ENCODE measurements at places on chromosomes 3 and 15.

- no peak for DNase-seq
Observed at GRCh38 chr15:50531163-50531562, 15.3 kb downstream of the USP50 start.

DNA sequence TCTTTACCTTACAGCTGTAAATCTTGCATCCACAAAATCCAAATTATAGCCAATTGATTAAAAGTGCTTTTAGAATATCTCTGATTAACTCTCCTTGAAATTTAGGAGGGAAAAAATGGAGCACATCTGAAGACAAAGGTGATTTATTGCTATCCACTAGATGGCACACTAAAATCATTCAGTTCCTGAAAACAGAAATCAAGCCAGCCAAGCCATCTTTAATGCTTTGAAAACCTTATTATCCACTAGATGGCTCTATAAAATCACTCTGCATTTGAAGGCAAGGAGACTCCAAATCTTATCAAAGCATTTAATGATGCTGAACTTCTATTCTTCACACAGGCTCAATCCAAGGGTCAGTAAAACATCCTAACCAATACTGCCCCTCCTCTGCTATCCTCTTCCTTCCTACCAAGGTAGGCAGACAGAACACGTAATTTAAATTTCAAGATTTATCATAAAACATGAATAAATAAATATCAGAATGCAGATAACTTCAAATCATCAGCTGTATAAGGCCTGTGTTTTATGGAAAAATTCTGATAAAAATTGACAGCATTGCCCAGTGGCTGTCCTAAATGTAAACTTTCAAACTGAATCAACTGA, 48.4 kb downstream of the GOLIM4 start:
- DNase-seq: no peak

- no peak for DNase-seq
Observed at GRCh38 chr3:184710870-184711492, 883 bp downstream of the MAGEF1 start.

DNA sequence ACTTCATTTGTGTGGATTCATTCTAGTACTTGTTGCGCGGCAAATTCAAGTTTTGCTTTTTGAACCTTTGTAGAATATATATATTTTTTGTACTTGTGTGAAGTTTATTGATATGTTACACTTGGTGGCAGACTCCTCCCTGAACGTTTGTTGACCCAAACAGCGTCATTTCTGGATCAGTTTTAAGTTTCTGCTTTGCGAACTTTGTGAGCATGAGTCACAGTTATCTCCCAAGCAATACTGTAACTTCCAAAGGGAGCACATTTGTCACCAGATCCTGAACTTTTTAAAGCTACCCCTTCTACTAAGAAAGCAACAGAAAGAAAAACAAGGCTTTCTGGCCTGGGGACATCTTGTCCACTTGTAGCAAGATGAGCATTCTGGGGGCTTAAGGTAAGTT, 74.8 kb upstream of the CACNA2D3 start:
- DNase-seq: no peak

- no peak for DNase-seq
Observed at GRCh38 chr3:126925411-126926171, 57.3 kb upstream of the PLXNA1 start.

DNA sequence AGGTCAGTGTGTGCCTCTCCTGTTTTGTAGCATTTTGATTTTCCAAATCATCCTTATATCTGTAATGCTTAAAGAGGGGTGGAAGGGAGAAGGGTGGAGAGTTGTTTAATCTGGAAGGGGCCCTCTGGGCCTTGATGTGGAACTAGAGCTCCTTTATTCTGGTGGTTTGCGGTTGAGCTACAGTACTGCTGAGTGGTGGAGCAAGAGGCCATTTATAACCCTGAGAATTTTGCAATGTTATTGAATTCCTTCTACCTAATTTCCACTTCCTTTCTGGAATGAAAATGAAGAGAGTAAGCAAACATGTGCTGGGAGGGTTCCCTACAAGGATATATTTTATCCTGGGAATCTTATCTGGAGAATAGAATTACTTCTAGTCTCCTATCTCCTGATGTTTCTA, 35.3 kb upstream of the TUBGCP5 start:
- no peak for DNase-seq

GRCh38 chr15:31217566-31218270, 108.9 kb upstream of the KLF13 start:
- no peak for DNase-seq

DNA sequence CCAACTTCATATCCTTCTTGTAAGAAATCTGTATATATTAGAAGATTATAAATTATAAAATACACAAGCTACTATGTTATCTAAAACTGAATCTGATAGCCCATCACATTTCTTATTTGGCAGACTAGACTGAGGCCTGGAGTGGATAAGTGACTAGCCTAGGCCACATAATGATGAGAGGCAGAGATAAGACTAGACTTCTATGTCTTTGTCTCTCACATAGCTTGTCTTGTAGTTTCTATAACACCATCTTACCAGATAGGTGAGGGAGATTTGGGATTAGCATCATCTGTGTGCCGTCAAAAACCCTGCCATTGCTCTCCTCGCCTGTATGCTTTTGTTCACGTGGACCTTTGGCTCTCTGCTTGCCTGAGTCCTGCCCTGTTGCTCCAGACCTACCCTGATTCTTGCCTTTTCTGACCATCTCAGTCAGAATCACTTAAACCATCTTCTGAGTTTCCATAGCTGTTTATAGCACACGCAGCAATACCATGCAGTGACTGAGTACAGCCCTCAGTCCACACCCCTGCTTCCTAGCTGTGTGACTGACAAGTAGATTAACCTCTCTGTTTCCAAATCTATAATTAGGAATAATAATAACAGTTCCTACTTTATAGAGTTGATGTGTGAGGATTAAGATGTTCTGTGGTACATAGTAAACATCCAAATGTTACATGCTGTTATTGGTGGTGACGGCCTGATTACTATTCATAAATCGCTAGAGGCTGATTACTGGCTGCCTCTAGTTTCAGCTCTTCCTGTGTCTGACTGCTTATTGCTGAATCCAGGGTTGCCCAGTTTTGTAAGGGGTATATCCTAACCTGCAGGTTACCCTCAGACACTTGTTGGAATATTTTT, 49.7 kb downstream of the PDE8A start:
- no peak for DNase-seq

GRCh38 chr3:138355071-138355470, 6.7 kb downstream of the MRAS start:
- no peak for DNase-seq

- DNase-seq: no peak
Observed at GRCh38 chr15:36356978-36357601, 222.3 kb upstream of the CDIN1 start.

- no peak for DNase-seq
Observed at GRCh38 chr3:122626515-122627180, 49.2 kb downstream of the PARP15 start.

- DNase-seq: no peak
Observed at GRCh38 chr3:37826502-37826901, 35.2 kb upstream of the CTDSPL start.

DNA sequence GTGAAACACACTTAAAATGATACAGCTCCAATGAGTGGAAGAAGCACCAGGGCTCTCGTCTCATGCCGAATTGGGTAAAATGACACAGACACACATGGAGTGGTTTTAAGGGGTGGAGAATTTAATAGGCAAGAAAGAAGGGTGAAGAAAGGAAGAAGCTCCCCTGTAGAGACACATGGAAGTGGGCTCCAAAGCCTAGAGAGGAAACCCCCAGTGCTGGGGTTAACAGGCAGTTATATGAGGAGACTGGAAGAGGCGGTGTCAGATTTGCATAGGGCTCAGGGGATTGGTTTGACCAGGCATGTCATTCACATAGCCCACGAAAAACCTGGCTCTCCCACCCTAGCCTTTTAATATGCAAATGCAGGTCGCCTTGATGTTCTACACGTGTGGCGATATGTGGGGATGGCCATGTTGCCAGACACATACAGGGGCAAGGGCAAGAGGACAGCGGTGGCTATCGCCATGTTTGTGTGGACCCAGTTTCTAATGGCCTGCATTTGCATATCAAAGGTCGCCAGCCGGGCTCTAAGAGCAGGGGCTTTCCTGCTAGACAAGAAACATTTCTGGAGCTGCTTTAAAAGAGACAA, 1.9 kb upstream of the DPH6 start:
- DNase-seq: no peak

DNA sequence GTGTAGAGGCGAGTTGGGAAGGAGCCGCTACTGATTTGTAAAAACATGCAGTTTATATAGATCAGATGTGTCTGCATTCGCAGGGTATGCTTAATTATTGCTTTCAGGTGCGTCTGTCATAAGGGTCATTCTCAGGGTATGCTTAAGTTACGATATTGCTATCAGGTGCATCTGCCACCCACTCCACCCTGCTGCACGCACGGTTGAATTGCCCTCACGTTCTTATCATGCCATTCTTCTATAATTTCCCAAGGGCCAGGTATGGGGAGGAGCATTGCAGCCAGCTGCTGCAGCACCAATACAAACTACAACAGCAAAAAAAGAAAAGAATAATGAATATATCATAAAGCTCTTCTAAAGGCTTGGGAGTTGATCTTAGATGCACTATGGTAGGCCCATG, 230.0 kb downstream of the KBTBD8 start:
- no peak for DNase-seq

DNA sequence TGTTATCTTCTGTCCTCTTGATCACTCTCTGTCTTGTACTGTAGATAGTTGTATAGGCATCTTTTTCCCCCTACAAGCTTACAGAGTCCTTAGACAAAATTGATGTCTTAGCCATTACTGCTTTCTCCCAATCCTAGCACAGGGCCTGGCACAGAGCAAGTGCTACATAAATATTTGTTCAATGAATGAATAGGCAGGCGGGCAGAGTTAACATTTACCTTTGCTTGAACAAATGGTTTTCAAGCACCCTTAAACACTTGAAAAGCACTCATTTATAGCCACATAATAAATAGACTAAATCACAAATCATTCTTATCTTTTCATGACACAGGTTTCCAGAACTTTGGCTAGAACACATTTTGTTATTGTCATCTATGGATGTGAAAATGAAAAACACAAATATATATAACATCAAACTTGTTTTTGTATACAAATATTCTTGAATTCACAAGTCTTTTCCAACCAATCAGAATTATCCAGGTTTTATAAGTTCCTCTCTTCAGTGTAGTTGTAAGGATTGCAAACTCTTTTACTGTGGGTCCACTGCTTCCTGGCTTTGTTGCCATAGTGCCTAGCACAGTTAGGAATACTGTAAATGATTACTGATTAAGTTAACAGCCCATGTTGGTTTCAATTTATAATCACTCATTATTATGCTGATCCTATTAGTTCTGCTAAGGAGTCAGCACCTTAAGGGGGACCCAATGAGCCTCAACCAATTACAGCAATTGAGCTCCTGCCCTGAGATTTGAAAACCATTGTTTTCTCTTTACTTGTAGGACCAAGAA, 61.9 kb downstream of the ISL2 start:
- no peak for DNase-seq

GRCh38 chr3:129602730-129603560, 3.5 kb downstream of the PLXND1 start:
- no peak for DNase-seq

- no peak for DNase-seq
Observed at GRCh38 chr3:7062714-7063113, 201.8 kb downstream of the GRM7 start.

DNA sequence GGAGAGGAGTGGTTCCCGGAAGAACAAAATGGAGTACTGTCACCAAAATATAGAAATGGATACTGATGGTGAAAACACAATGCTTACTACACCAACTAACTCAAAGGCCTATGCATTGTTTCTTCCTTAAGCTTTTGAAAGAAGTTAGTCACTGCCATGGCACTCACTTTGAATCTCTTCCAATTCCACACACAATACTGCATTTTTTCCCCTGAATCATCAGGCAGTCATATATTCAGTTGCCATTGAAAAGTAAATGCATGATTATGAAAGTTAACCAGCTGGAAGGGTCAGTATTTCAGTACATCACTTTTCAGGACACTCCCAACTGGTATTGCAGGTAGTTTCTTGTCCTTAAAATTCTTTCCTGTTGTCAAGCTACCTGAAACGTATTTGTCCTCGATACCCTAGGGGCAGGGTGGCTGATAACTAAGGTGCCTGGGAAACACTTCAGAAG, 9.0 kb upstream of the LRRFIP2 start:
- DNase-seq: no peak

- DNase-seq: no peak
Observed at GRCh38 chr15:75182187-75183131, 19.2 kb upstream of the C15orf39 start.

DNA sequence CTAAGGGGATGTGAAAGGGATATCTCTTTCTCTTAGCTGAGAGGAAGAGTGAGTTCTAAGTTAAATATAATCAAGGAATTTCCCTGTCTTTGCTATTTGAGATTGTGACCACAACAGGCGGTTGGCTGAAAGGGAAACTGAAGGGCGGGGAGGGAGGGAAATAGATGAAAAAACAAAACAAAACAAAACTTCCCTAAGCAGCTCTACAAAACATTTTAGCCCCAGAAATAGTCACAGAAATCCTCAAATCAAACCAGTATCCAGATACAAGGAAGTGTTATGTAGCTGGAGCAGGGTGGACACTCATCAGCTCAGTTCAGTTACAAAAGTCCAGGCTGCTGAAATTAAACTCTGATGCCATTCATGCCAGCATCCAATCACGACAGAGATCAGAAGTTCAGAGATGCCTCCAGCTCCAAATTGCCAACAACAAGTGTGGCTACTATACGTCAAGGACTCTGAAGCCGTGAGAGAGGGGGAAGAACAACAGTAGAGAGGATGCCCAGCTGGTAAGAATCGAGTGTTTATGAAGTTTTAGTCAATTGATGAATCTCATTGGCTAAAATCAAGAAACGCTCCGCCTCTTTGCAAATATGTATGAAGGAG, 319 bp upstream of the TP63 start:
- no peak for DNase-seq

DNA sequence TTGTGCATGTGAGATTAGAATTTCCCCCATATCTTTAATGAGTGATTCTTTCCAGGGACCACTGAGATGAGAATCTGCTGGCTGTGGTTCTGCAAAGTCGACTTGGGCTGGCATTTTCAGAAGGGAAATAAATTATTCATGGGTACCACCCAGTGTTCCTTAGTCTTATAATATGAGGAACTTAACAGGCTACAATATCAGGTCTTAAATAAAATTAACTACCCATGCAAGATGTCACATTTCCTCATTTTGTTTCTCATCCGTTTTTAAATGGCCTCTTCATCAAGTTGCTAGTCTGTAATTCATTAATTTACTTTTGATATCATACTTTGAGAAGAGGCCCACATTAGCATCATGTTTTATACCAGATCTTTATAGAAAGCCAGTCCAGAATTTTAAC, 58.3 kb upstream of the SKOR1 start:
- no peak for DNase-seq

- DNase-seq: no peak
Observed at GRCh38 chr15:49813625-49814024, 192.8 kb downstream of the DTWD1 start.

GRCh38 chr3:53501178-53501577, 6.8 kb downstream of the CACNA1D start:
- DNase-seq: no peak

DNA sequence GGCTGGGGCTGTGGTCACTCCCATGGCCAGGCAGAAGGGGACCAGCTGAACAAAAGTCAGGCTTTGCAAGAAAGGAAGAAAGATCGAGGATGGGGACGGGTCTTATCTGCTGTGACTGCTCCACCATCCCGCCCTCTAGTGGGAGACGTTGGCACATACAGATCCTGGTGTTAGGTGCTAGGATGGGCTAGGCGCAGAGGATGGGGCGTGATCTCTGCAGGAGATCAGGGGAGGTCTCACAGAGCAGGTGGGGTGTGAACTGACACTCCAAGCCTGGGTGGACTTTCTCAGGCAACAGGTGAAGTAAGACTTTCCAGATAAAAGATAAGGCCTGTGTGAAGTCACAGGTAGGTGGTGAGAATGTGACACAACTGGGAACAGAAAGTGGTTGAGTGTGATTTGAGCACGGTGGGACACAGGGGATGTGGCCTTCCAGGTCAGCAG, 141.9 kb upstream of the SMAD3 start:
- DNase-seq: no peak

Measured in activated gamma-delta T cell (primary cell).